ENCODE measurements at places on chromosomes 11 and 22.

DNA sequence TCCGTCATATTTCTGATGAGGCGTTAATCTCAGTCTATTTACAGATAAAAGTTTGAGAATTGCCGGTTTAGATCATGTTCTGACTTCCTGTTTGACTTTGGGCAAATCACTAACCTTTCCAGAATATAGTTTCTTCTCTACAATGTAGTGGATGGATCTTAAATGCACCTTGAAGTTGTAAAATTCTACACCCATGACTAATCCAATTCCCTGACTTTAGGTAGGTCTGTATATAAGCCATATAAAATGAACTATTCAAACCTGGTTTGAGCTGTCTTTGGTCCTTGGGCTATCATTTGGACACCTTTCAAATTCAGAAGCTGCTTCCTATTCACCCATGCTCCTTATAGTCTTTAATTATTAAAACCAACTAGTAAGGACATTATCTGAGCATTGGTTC, 52.2 kb upstream of the BLID start:
- DNase-seq, result no peak

DNA sequence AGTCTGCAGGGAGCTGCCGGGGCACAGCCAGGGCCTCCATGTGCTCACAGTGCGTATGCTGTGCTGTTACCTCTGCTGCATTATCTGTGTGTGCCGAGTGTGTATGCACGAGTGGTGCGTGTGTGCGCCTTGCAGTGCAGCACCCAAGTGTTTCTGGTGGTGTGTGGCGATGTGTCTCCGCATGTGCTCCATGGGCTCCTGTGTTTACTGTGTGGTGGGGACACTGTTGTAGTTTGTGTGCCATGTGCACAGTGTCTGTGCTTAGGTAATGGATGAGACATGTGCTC, 31.4 kb downstream of the KCNC1 start:
- no peak for DNase-seq

DNA sequence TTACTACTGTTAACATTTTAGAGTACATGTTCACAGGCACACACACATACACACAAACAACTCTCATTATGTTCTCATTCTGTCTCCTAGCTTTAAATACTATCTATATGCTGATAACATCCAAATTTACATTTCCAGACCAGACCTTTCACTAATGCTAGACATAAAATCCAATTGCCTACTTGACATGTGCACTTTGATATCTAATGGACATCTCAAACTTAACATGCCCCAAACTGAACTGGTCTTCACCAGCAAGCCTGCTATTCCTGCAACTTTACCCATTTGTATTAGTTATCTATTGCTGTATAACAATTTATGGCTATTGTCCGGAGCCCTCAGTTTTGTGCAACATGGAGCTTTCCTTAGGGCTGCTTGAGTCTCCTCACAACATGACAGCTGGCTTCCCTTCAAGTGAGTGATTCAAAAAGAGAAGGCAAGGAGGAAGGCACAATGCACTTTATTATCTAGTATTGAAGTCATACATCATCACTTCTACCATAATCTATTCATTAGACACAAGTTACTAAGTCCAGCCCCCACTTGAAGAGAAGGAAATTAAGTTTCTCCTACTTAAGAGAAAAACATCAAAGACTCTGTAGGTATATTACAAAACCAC, 3.0 kb downstream of the SLC36A4 start:
- DNase-seq, result no peak

- no peak for DNase-seq
These were observed 11.7 kb downstream of the LRP4 start for GRCh38 chr11:46906609-46907041.

DNA sequence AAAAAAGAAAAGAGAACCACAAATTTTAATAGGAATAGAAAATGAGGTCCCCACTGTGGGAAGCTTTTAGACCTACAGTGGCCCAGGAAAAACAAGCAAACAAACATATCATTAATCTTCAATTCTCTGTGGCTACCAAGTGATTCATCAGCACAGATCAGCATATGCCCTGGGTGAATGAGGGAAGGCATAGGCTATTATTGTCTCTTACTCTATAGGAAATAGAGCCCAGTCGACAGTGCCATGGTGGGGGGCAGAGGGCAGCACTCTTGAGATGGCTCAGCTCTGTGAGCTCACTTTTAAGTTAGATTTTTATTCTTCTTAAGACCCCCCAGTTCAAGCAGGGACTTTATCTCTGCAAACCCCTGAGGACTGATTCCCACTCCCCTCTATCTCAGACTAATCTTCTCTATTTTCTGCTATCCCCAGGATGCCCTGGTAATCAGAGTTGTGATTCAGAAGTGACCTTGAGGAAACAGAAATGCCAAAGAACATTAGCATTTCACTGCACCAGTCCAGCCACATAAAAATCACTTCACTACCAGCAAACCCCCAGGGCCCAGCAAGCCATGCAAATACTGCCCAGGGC, 9.5 kb upstream of the FEZ1 start:
- no peak for DNase-seq

DNA sequence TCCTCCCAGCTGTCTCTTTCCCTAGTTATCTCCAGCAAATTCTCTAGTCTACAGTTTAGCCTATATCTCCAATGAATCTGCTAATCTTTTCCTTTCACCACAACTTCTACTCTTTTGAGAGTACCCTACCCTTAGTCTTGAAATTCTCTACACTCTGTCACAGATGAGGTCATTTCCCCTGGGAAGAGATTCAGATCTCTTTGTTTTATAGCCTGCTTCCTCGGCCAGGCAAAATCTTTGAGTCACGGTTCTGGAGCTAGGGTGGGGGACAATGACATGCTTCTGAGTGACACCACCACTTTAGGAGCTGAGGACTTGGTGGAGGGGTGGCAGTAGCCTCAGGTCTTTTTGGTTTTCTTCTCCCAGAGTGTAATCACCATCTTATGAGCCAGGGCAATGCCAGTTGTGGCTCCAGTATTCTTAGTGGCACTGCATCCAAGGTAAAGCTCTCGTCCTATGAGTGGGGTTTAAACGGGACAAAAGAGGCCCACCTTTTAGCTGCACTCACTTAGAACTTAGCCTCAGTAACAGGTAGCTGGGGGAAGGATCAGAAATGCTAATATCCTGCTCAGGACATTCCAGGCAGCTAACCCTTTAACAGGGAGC, 98.5 kb upstream of the RRM1 start:
- DNase-seq, result peak; percentile 74

GRCh38 chr22:45602824-45603595, 68.6 kb upstream of the ATXN10 start:
- peak; percentile 48 for DNase-seq

GRCh38 chr11:87421422-87421821, 383.7 kb downstream of the TMEM135 start:
- peak; percentile 18 for DNase-seq

GRCh38 chr11:11899401-11899800, 57.6 kb downstream of the USP47 start:
- DNase-seq, result no peak

- no peak for DNase-seq
These were observed 21.4 kb downstream of the KIAA1671 start for GRCh38 chr22:24973872-24974271.

All from hematopoietic multipotent progenitor cell (in vitro differentiated cells).